HFFc6 (cell line): ENCODE measurements at places on chromosomes 3 and 15.

DNA sequence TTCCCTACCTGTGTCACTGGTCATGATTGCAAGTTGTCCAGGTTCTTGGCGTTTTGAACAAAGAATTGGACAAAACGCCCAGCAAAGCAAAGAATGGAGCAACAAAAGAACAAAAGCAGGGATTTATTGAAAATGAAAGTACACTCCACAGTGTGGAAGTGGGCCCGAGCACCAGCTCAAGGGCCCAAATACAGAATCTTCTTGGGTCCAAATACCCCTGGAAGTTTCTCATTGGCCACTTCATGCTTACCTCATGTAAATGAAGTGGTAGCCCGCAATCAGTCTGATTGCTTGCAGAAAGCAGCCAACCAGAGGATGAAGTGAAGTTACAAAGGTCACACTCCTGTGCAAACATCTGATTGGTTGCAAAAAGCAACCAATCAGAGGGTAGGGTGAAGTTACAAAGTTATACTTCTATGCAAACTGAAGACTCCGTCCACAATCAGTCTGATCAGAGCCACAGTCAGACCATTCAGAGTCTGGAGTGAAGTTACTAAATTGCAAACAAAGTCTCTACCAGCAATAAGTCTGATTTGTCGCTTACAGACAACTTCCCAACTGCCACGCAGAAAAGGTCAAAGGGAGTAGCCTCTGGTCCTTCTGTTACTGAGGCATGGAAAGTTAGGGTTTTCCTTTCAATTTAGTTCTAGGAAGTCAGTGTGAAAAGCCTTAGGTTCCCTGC is 8.3 kb upstream of the TM4SF1 start:
- DNase-seq, result no peak

DNA sequence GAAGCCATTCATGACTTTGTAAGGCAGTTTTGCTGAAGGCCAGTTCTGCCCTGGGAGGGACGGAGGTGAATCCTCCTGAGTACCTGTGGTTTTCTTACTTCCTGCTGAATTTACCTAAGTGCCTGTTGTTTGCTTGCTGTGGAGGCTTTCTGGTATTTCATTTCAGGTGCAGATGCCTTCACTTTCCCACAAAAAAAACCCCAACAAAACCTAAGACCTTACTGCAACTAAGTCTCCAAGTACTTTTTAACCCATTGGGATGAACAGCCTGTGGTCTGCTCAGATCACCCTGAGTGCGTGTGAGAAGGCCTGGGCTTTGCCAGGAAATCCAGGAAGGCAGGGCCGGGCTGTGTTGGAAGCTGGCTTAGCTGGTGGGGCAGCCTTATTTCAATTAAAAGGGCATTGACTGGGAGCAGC is 65.3 kb downstream of the IGF1R start:
- no peak for DNase-seq

- DNase-seq, result no peak
Measured at GRCh38 chr15:70277556-70277955, 179.8 kb upstream of the TLE3 start.

DNA sequence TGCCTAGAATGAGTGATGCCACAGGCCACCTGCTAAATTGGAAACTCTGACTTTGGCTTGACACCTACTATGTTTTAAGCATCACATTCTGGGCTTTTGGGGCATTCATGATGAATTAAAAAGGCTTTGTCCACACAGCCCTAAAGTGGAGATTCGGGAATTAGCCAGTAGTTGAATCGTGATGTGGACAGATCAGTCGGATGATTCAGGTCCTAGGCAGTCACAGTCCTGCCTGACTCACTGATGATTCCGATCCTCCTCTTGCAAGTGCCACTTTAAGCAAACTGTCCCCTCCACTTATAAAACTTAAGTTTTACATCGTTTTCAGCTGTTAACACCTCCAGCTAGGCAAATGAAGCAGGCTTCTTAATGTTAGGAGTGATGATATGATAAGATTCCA is 75.3 kb downstream of the SYNPR start:
- peak; percentile 79 for DNase-seq

DNA sequence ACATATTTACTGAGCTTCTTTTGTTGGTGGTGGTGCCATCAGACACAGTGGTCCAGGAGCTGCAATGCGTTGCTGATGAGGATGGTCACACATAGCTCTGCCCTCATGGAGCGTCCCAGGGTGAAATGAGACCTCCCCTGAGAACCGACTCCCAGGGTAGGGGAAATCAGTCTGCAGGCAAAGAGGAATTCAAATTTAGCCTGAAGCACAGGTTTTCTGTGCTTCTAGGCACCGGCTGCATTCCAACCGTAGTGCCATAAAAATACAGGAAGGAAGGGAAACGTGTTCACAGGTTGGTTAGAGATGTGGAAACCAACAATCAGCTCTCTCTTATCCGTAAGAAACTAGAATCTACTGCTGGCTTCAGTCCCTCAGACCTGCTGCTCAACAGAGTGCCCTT is 19.2 kb downstream of the SMAD3 start:
- DNase-seq, result no peak

DNA sequence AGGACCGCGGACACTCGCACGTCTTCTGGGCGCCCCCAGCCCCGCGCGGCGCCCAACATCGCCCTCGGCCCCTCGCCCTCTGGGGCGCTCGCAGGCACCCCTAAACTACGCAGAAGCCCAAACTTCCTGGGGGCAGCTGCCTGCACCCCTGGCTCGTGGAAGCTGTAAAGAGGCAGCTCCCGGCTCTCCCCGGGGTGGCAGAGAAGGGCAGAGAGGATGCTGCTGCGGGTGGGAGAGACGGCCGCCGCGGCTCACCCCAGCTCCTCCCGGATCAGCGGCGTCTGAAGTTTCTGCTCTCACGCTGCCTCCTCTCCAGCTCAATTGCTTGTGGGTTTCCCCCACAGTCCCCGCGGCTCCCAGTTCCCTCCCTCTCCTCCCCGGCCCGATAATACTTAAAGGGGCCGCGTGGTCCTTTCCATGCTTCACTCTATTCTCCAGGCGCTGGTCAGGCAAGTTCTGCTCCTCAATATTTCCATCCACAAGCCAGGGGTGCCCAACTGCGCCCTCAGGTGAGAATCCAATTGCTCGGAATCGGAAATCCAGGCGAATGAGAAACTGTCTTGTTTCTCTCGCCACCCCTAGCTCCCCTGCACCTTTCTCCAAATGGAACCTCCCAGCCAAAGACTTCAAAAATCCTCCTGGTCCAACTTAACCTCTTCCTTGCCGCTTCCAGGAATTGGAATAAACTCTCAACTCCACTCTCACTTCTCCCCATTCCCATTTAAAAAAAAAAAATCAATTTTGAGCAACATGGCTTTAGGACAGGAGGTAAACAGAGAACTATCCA is 748.5 kb downstream of the ROBO1 start:
- peak; percentile 85 for DNase-seq

- no peak for DNase-seq
Measured at GRCh38 chr15:76979331-76979925, 15.5 kb upstream of the PSTPIP1 start.

GRCh38 chr3:3587647-3587972 is 211.6 kb upstream of the LRRN1 start:
- DNase-seq, result no peak

DNA sequence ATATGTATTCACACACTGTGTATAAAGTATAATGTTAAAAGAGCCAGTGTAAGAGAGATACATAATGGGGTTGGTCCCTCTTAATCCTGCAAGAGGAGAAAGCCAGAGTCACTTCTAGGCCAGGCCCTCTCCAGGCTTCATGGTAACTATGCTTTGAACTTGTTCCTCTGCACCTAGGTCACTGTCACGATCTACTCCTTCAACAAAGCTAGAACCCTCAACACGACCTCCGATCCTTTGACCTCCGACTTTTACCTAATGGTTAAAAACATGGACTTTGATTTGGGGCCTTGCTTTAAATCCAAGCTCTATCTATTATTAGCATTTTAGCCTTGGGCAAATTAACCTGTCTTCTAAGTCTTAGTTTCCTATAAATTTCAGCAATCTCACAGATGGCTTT is 153.9 kb upstream of the NR2E3 start:
- no peak for DNase-seq

DNA sequence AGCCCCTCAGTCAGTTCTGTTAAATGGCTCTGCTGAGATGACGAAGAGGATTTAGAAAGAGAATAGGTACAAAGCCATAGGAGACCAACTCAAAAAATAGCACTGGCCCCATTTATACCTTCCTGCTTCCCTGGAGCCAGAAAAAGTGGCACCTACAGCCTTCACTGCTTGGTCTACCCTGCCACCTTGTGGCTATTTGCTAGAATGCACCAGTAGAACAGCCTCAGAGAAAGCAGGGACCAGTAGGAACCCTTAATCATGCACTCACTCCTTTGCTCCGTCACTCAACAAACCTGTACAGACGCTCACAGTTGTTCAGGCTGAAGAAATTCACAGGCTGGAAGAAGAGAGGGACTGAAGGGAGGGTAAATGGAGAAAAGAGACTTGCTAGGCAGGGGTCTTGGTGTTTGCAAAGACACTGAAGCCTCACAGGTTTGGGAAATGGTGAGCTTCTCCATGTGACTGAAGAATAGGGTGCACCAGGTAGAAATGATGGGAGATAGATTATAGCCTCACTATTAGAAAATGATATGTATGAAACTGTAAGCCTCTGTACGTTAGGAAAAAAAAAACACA is 12.1 kb upstream of the RTP2 start:
- peak; percentile 66 for DNase-seq

GRCh38 chr3:150495149-150495548 is 51.1 kb downstream of the SERP1 start:
- DNase-seq, result no peak

DNA sequence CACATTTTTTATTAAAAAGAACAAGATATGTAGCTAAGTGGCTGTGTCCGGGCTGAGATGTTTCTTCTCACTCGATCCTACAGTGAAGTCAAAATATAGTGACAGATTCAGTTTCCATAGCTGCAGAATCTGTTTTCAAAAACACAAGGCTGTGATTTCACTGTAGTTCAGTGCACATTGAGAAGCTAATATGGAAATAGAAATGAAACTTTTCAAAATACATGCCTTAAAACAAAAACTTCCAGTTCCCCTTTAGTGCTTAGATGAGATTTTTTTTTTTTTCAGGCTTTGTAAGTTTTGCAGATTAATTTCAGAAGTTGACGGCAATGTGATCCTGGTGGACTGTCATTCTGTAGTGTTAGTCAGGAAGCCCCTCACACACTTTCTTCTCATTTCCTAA is 23.8 kb upstream of the TRAK1 start:
- DNase-seq, result peak; percentile 81

DNA sequence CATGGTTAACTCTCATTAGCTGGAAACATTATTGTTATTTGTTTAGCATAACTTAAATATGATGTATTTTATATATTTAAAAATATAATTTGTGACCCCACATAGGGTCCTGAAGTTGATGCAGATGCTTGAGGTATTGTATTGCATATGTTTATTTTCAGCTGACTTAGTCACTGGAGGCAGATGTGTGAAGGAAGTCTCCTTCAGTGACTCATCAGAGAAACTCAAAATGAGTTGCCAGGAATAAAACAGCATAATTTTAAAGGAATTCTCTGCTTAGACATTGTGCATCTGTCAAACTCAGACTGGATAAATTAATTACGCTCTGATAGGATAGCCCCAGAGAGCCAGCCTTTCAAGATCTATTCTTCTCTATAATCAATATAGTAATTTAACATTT is 7.9 kb upstream of the OR4F6 start:
- peak; percentile 77 for DNase-seq

DNA sequence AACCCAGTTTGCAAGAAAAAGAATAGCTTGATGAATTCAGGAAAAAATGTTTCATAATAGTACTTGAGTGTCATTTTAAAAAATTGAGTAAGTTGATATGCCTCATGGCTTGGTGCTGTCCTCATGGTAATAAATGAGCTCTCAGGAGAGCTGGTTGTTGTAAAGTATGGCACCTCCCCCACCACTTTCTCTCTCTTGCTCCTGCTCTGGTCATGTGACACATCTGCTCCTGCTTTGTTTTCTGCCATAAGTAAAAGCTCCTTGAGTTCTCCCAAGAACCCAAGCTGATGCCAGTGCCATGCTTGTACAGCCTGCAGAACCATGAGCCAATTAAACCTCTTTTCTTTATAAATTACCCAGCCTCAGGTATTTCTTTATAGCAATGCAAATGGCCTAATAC is 108.8 kb upstream of the CRBN start:
- DNase-seq, result no peak

DNA sequence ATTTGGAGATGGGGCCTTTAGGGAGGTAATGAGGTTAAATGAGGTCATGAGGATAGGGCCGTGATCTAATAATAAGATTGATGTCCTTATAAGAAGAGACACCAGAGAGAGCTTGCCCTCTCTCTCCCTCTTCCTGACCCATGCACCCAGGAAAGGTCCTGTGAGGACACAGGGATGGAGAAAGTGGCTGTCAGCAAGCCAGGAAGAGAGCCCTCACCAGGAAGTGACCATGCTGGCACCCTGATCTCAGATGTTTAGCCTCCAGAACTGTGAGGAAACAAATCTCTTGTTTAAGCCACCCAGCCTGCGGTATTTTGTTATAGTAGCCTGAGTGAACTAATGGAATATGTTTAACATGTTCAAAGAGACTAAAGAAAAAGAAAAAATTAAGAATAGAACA is 15.3 kb upstream of the GNB5 start:
- no peak for DNase-seq

- peak; percentile 33 for DNase-seq
Measured at GRCh38 chr3:57221883-57222282, 5.6 kb upstream of the APPL1 start.

GRCh38 chr3:5116538-5116937 is 5.6 kb upstream of the ARL8B start:
- DNase-seq, result no peak

GRCh38 chr3:46884929-46885328 is 7.4 kb downstream of the PTH1R start:
- no peak for DNase-seq

GRCh38 chr3:98012979-98013378 is 22.1 kb downstream of the GABRR3 start:
- DNase-seq, result peak; percentile 1

DNA sequence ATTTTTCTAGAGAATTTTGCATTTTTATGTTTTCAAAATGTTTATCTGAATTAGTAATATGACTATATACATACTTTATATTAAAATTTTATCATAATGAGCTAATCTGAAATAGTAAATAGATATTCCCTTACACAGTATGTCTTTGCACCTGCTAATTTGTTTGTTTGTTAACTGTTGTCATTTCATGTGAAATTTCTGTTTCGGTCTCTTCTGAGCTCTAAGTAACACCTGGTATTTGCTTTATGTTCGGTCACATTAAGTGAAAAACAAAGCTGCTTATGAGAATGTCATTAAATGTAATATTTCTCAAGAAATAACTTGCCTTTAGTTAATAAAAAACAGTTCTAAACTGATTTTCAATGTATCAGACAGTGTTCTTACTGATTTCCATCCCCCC is 61.1 kb downstream of the FNDC3B start:
- DNase-seq, result no peak
